ENCODE measurements at places on chromosomes 13 and 19. TPM values are rescaled to one million over a fixed set of nuclear protein-coding genes. Genes with fewer than 3 reads are reported as not detected.

TLE2 gene
- 34.6 TPM for total RNA-seq

NKG7 gene
- total RNA-seq: not detected

MBD3L2 gene
- not detected for total RNA-seq

CEBPA gene
- total RNA-seq: 0.19 TPM

ZNF443 gene
- total RNA-seq: 5.2 TPM

ACER1 gene
- total RNA-seq: not detected

SLITRK6 gene
- total RNA-seq: not detected

KIR3DL2 gene
- total RNA-seq: not detected
